ENCODE measurements at places on chromosomes 1 and 21.
A peak's percentile ranks its signal among the peaks of the same experiment; 100 is the strongest.

- no peak for DNase-seq
These were observed 50.6 kb downstream of the NRIP1 start for GRCh38 chr21:15014221-15014620.

DNA sequence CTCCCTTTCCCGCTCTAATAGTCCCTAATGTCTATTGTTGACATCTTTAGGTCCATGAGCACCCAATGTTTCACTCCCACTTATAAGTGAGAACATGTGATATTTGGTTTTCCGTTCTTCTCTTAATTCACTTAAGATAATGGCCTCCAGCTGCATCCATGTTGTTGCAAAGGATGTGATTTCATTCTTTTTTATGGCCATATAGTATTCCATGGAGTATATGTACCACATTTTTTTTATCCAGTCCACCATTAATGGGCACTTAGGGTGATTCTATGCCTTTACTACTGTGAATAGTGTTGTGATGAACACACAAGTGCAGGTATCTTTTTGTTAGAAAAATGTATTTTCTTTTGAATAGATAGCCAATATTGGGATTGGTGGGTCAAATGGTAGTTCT is 126.0 kb upstream of the RAB3GAP2 start:
- DNase-seq: no peak

DNA sequence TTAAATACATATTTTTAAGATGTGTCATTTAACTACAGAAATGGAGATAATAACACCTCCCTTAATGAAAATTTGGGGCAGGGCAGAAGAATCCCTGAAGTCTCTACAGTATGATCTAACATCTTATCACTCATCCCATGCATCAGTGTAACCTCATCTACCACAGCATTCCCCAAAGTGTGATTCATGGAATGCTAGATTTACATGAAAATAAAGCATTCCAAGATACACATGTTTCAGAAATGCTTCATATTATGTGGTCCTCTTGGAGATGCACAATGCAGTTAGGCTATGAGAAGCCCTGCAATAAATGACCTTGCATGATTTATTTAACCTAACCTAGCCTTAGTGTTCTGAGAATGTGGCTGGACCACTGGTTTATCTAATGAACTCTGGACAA is 166.9 kb upstream of the SYT6 start:
- DNase-seq: peak; percentile 81

GRCh38 chr1:149849947-149850360 is 49.4 kb upstream of the BOLA1 start:
- DNase-seq: peak; percentile 8

DNA sequence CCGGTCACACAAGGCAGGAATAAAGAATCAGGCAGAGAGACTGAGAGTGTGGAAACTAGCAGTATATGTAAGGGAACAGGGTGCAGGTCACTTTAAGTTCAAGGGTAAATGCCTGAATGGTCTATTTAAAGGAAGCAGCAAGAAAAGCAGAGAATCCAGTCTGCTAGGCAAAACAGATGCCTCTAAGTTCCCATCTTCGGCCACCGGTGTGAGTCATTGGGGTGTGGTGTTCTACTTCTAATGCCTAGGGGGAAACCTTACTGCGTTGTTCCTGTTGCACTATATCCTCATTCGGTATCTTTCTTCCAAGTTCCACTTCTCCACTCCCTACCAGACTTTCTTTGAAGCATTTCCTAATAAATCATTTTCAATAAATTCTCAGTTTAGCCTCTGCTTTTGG is 259.9 kb downstream of the HHIPL2 start:
- no peak for DNase-seq

DNA sequence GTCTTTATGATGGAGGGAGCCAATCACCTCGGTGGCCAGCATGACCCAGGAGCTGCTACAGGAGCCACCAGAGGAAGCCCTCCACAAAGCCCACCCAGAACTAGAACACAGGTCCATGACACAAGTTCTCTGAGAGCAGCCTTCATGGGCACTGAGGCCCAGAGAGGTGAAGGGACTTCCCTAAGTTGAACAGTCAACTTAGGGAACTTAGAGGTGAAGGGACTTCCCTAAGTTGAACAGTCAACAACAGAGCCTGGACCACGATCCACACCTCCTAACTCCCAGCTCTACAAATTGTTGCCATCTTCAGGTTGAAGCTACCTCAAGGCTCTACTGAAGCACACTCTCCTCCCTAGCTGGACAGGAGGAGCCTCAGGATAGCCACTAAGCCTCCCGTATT is 132.7 kb downstream of the CCDC185 start:
- no peak for DNase-seq

- DNase-seq: no peak
These were observed 250.9 kb upstream of the FMN2 start for GRCh38 chr1:239840790-239841189.

DNA sequence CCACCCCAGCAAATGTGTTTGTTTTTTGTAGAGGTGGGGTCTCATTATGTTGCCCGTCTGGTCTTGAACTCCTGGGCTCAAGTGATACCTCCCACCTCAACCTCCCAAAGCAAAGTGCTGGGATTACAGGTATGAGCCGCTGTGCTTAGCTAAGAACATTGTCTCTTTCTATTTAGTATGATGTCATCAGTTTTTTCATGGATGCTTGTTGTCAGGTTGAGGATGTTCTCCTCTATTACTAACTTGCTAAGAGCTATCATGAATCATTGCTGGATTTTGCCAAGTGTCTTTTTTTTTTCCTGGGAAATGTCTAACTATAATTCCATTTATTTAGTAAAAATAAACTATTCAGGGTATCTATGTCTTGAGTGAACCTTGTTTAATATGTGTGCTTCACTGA is 19.0 kb upstream of the MPC2 start:
- no peak for DNase-seq

- DNase-seq: no peak
These were observed 19.8 kb upstream of the TAS1R2 start for GRCh38 chr1:18879215-18879790.

- DNase-seq: no peak
These were observed 85.6 kb upstream of the CLDN14 start for GRCh38 chr21:36565540-36565939.

- peak; percentile 21 for DNase-seq
These were observed 86.3 kb downstream of the ACBD6 start for GRCh38 chr1:180415985-180416633.

- DNase-seq: peak; percentile 99
These were observed 6.1 kb upstream of the IGFN1 start for GRCh38 chr1:201184307-201185122.

GRCh38 chr1:6861075-6861724 is 75.9 kb downstream of the CAMTA1 start:
- no peak for DNase-seq

DNA sequence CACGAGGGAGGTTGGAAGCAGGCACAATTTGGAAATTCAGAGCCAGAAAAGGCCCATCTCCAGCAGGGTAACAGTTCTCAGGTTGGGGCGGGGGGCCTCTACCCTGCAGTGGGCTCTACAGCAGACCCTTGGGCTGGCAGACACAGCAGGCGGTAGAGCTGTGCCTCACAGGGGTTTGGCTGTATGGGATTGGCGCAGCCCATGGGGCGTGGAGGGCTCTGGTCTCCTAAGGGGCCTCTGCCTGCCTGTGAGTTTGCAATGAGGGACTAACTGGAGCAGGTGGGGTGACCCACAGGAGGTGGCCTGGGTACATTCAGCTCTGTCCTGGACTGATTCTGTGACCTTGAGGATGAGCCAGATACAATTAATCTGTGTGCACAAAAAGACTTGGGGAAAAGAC is 124.1 kb downstream of the CAMTA1 start:
- DNase-seq: no peak

DNA sequence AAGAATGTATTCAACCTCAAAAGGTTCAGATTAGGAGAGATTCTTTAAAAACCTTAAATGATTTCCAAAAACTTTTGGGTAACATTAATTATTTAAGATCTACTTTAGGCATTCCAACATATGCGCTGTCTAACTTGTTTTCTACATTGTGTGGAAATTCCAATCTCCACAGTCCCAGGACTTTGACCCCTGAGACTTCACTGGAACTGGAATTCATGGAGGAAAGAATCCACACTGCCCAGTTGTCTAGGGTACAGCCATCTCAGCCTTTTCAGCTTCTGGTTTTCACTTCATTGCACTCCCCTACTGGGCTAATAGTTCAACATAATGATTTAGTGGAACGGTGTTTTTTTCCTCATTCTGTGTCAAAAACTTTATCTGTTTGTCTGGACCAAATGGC is 161.5 kb downstream of the IER5 start:
- no peak for DNase-seq

GRCh38 chr1:17264470-17264869 is 15.6 kb downstream of the PADI3 start:
- DNase-seq: no peak

DNA sequence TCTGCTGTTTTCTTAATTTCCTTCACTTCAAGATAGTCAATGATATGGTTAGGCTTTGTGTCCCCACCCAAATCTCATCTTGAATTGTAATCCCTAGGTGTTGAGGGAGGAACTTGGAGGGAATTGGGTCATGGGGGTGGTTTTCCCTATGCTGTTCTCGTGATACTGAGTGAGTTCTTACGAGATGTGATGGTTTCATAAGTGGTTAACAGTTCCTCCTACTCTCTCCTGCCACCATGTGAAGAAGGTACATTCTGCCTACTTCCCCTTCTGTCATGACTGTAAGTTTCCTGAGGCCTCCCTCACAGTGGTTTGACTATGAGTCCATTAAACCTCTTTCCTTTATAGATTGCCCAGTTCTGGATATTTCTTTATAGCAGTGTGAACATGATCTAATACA is 74.0 kb upstream of the SAMSN1 start:
- DNase-seq: no peak

GRCh38 chr21:40754466-40754865 is 92.5 kb downstream of the DSCAM start:
- DNase-seq: no peak

DNA sequence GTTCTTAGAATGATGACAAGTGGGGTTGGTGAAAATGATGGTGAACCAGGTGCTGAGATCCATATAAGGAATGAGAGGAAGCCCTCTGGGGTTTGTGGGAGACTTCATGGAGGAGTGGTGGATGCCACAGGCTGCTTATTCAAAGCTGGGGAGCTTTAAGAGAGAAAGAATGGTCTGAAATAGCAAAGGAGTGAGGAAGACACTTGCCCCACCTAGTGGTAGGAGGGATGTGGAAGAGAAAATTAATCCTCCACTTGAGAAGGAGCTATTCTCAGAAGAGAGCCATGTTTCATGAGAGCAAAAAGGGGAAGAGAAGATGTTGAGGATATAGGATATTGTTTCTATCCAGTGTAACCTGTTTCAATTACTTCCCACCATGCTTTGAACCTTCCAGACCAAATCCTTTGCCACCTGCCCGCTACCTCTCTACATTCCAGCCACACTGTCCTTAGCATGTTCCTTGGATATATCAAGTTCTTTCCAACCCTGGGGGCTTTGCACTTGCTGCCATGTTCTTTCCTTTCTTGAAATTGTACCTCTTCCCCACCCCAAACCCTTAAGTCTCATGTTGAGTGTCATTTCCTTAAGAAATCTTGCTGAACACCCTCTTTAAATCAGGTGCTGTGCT is 19.6 kb upstream of the ZNF648 start:
- no peak for DNase-seq

DNA sequence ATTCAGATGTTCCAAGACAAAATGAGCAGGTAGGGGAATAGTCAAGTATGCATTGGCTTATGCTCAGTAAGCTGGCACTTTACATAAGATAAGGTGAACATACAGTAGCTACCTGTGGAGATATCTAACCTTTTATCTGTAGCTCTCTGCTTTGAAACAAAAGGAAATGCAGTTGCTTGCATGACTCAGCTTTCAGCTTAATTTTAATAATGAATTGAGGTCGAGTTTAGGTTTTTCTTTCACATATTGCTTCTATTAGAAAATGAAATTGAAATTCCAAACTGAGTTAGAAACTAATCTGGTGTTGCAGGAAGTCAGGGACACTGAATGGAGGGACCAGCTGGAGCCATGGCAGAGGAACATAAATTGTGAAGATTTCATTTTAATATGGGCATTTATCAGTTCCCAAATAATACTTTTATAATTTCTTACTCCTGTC is 8.3 kb downstream of the FRRS1 start:
- no peak for DNase-seq

GRCh38 chr1:64508629-64509028 is 38.7 kb downstream of the CACHD1 start:
- no peak for DNase-seq

DNA sequence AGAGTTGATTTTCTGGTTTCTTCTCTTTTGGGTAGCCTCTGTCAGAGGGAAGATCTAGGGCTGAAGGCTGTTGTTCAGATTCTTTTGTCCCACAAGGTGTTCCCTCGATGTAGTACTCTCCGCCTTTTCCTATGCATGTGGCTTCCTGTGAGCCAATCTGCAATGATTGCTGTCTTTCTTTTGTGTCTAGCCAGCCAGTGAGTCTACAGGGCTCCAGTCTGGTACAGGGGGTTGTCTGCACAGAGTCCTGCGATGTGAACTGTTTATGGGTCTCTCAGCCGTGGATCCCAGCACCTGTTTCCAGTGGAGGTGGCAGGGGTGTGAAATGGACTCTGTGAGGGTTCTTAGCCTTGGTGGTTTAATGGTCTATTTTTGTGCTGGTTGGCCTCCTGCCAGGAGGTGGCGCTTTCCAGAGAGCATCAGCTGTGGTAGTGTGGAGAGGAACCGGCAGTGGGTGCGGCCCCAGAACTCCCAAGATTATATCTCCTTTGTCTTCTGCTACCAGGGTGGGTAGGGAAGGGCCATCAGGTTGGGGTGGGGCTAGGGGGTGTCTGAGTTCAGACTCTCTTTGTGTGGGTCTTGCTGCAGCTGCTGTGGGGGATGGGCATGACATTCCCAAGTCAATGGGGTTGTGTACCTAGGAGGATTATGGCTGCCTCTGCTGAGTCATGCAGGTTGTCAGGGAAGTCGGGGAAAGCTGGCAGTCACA is 81.3 kb upstream of the C21orf91 start:
- no peak for DNase-seq

DNA sequence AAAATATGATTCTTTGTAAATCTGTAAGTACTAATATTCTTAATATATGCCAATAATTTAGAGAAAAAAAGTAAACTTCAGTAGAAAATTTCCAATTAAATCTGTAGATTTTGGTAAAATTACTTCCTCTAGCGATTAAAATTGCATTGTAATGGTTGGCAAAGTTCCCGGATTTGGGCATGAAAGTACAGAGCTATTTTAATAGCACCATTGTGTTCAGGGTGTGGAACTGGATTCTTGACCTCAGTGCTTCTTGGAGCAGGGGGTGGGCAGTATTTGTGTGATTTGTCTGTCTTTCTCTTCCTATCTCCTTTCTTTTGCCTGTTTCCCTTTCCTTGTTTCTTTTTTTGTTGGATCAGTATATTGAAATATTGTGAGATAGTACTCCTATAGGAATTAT is 72.1 kb downstream of the DNM3 start:
- DNase-seq: peak; percentile 18

GRCh38 chr1:245366886-245367285 is 212.1 kb downstream of the KIF26B start:
- DNase-seq: no peak

DNA sequence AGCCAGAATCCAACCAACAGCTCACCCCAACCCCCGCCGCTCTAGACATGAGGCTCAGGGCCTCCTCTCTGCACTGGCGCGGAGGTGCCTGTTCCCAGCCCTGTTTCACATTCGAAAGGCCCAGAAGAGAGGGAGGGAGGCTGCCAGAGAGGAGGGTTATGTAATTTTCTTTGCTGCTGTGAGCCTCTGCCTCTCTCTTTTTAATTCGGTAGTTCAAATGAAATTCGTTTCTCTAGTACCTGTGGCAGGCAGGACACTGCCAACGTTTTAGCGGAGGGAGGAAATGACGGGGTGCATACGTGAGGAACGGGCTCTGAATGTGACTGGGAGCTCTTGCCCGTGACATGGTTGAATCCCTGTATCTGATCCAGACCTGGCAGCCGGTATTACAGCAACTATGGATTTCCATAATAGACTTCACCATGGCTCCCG is 9.4 kb downstream of the PRDM16 start:
- DNase-seq: no peak
